NCI-H1417 (cell line): ENCODE measurements at places on chromosomes 13 and 19.

GRCh38 chr19:8965887-8966286, 44.3 kb downstream of the MUC16 start:
- no peak for DNase-seq

DNA sequence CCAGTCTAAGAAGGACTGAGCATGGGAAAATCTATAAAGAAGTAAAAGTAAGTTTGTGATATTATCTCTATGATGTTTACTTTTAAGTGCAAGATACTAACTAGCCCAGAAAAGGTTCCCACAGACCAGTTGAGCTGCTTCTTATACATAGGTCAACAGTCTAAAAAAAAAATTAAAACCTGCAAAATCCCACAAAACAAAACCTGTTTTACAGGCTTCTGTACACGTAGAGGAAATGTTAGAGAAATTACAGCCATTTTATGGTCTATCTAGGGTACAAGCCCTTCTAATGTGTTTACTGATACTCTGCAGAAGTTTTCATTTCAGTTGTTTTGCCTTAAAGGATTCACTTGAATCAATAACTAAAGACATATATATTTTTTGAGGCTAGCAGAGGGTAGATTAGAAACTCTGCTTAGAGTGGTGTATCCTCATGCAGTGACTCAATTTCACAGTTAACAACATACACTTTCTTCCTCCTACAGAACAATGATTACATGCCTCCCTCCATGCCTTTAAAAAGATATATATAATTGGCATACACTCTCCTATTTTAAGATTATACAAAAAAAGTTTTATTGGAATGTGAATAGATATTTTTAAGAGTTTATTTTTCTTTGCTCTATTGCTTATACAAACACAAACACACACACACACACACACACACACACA, 43.9 kb downstream of the CAB39L start:
- no peak for DNase-seq

- DNase-seq, result no peak
Measured at GRCh38 chr13:37383856-37384370, 214.7 kb downstream of the POSTN start.

- peak; percentile 13 for DNase-seq
Measured at GRCh38 chr19:40165362-40165937, 25.8 kb upstream of the MAP3K10 start.

DNA sequence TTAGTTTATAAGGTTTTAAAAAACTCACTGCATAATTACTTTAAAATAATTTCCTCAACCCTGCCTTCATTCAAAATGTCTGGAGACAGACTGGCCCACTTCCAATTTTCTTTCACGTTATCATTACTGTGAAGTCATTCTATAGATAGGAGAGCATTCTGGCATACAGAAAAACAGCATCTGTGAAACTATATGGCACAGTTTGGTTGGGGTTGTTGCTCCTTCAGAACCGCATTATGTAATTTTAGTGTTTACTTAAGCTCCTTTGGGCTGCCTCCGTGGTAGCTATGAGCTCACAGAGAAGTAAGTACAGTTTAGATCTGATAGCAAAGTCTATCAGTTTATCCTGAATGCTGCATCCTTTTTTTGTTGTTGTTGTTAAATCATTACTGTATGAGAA, 104.3 kb downstream of the KCNRG start:
- peak; percentile 42 for DNase-seq

- no peak for DNase-seq
Measured at GRCh38 chr13:94028650-94029049, 450.8 kb downstream of the DCT start.

GRCh38 chr13:78326633-78327032, 276.7 kb downstream of the POU4F1 start:
- no peak for DNase-seq

GRCh38 chr13:93496985-93497673, 270.5 kb downstream of the GPC6 start:
- peak; percentile 88 for DNase-seq

- no peak for DNase-seq
Measured at GRCh38 chr13:50712456-50712855, 131.0 kb downstream of the DLEU7 start.

DNA sequence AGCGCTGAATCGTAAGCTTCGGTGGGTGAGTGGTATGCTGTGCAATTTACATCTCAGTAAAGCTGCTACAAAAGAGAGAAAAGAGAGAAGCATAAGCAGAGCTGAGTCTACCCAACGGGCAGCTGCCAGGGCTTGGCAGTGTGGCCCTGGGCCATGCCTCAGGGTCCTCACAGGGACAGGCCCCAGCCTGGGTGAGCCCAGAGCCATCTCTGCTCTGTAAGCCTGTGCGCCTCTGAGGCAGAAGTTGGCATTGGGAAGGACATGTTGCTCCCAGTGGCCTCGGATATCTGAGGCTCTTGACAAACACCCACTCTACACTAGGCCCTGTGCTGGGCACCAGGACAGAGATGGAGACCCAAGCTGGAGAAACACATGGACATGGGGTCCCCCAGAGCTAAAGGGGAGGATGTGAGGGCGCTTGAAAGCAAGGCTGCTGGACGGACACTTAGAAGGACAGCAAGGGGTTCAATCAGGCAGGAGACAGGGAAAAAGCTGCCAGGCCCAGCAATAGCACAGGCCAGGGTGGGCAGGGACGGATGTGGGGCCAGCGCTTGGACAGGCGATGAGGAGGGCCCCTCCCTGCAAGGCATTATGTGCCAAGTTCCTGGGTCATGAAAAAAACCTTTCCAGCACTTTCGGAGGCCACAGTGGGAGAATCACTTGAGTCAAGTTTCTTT, 14.7 kb downstream of the PPP6R1 start:
- DNase-seq, result no peak

DNA sequence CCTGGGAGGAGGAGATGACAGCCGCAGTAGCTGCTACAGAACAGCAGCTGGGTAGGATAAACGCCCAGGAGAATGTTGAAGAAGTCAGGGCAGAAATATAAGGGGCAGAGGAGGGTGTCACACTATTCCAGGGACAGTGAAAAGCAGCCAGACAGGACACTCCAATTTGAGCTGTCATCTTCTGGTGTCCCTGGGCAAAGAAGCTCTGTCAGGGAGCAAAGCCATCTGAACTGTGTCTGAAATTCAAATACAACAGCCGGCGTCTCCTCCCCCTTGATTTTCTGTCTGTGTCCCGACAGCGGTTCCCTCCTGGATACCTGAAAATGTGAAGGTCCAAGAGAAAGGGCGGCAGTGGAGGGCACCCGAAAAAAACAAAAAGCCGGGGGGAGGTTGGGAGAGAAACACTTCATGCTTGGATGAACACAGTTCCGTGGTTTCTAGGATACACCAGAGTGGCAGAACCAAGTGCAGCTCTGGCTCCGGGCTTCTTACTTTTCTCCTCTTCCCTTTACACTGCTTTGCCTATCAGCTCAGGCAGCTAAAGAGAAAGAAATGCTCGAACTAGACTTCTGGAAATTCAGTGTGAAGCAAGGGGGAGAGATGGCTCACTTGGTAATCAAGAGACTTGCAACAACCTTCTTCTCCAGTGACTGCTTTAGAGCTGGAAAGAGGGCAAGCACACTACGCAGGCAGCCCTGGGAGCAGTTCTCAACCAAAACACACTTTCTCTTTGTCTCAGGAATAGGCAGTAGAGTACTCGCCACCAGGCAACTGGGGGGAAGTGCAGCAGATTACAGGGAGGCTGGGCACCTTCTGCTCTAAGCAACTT, 465.6 kb downstream of the ITGBL1 start:
- DNase-seq, result peak; percentile 99

GRCh38 chr19:35553385-35554000, 8.1 kb downstream of the TMEM147 start:
- no peak for DNase-seq

DNA sequence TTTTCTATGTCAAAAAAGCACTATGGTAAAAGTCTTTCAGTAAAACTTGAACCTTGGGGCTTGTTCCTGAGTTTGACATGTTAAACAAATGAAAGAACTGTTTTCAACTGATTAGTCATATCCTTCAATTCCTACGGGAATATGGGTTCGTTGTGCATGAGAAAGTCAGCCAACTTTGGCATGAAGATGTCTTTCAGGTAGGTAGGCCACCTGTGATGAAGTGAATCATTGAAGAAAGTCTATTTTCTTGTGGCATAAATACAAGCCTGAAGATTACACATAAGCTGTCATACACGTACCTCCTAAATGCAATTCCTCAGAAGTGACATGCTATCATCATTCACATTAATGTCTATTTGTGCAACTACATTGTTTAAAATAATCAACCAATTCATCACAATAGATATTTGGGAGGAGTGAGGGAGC, 513.0 kb downstream of the IRS2 start:
- DNase-seq, result no peak

DNA sequence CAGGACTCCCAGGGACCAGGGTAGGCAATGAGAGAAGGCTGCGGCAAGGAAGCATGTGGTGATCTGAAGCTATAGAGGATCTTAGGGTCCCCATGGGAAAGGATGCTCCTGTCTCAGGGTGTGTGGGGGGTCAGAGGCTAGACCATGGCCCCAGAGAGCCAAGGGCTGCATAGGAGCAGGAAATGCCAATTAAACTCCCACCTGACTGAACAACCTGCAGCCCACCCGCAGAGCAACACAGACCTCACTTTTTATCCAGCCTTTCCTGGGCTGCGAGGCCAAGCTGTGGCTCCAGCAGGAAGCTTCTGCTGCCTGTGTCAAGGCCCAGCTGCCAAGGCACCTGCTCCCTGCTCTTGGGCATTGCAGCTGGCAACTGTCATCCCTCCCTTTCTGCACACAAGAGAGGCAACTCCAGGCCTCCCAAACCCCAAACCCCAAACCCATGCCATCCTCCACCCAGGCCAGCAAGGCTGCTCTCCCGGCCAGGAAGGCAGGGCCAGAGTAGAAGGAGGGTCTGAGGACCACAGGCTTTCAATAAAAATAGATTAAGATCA, 290.1 kb downstream of the FOXO1 start:
- DNase-seq, result no peak

DNA sequence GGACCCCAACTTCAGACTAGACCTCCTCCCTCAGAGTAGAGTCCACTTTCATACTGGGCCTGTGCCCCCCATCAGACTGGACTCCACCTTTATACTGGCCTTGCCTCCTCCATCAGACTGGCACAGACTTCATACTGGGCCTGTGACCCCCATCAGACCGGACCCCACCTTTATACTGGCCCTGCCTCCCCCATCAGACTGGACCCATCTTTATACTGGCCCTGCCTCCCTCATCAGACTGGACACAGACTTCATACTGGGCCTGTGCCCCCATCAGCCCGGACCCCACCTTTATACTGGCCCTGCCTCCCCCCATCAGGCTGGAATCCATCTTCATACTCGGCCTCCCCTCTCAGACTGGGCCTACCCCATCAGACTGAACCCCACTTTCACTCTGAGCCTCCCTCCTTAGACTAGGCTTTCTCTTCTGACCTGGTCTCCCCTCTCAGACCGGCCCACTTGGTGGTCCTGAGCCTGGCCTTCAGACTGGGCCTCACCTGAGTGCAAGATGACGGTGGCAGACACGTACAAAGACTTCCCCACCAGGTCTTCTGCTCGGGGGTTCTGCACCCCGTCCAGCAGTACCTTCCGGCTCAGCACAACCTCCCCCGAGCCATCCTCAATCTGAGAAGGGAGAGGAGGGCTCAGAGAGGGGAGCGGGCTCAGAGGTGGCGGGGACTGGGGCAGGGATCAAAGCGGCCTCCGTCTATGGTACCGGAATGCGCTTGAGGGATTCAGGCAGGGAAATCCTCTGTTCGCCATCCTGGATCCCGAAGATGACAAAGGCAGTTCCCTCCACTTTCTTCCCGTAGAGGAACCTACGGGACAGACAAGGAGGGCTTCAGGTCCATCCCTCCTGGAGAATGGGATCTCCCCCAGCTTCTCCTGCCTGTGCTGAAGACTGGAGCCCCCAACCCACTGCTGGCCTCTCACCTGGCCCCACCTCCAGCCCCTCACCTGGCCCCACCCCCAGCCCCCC, 7.5 kb downstream of the C3 start:
- DNase-seq, result no peak

GRCh38 chr19:53132141-53132991, at the start of gene ZNF415:
Gene ZNF415 (minus strand): TSS chr19:53132910. CDS start chr19:53122676, 10,234 bp downstream.
- DNase-seq, result peak; percentile 63
